ENCODE measurements at places on chromosomes 4 and X.
A peak's percentile ranks its signal among the peaks of the same experiment; 100 is the strongest.

GRCh38 chr4:26217961-26218676 lies 102.7 kb upstream of the RBPJ start:
- no peak for DNase-seq

- DNase-seq: no peak
These were observed 159.5 kb upstream of the USP38 start for GRCh38 chr4:143025081-143025704.

GRCh38 chr4:6754481-6755087 lies 27.9 kb upstream of the KIAA0232 start:
- DNase-seq: no peak

DNA sequence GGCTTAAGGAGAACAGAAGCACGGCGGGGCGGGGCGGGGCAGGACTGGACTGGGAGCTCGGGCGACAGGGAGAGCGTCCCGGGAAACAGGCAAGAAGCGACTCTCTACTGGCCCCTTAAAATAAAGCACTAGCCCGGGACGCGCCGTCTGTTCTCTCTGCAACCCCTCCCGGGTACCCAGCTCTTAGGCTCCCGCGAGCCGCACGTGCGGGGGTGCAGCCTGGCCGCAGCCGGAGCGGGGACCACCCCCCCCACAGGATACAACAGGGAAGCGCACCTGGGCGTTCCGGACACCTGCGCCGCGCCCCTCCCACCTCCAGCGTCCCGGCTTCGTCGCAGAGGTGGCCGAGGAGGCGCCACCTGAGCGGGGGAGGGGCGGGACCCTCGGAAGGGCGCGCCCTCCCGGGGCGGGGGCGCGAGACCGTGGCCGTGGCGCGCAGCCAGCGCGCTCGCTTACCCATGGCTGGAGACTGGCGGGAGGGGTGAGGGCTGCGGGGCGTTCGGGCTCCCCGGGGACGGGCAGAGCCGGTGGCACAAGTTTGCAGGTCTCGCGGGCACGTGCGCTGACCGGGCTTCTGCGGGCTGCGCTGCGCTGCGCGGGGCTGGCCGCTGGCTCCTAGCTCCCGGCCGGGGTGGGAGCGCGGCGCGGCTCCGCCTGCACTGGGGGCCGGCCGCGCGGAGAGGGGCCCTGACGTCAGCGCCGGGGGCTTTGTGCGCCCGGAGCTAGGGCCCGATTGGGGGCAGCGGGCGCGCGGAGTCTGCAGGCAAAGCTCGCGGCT lies 91.5 kb downstream of the GEMIN8 start:
- no peak for DNase-seq

- no peak for DNase-seq
These were observed 38.4 kb downstream of the BCORL1 start for GRCh38 chrX:130020661-130021324.

- DNase-seq: no peak
These were observed 45.4 kb upstream of the PAQR3 start for GRCh38 chr4:78984593-78984992.

DNA sequence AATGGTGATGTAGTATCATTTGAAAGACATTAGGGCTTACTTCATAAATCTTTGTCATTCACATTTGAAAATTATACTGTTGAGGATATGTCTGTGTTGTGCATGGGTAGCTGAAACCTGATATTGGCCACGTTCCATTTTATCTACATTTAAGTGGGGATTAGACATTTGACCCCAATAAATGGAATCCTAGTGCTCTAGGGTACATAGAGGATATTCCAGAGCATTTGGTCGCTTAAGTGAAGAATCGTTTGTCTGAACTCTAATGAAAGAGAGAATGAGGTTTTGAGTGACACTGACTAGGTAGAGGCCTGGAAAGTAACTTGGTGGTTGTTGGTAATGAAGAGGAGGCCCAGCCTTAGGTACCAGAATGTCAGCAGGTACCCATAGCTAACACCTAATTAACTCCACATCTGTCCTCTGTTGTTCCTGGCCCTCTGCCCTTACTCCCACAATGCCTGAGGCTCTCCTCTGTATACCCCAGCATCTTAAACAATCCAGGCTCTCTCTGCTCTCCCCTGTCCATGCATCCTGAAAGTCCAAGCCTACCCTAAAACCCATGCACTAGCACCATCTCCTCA lies 299.5 kb upstream of the KLF3 start:
- no peak for DNase-seq

DNA sequence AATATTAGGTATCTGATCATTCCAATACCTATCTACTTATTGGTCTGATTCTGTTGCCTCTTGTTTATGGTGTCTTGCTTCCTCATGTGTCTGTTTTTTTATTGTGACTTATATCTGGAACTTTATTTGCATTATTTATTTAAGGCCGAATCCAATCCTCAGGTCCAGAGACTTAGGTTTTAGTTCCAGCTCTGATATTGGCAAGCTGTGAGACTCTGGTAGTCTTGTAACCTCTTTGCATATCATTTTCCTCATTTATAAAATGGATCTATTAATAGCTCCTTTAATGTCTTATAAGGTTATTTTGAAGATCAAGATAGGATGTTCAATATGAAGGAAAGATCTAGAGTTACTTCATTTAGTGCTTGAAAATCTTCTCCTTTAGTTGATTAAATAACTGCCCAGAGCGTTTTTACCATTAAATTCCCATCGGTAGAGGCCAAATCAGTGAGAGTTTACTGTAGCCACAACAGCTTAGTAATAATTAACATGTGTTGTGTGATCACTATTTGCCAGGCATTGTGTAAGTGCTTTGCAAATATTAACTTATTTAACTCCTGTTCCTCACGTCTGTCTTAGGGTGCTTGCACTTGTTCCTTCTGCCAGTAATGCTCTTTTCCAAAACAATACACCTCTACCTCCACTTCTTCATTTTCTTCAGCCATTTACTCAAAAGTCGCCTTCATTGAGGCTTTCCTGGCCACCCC lies 82.2 kb downstream of the CC2D2A start:
- DNase-seq: no peak

DNA sequence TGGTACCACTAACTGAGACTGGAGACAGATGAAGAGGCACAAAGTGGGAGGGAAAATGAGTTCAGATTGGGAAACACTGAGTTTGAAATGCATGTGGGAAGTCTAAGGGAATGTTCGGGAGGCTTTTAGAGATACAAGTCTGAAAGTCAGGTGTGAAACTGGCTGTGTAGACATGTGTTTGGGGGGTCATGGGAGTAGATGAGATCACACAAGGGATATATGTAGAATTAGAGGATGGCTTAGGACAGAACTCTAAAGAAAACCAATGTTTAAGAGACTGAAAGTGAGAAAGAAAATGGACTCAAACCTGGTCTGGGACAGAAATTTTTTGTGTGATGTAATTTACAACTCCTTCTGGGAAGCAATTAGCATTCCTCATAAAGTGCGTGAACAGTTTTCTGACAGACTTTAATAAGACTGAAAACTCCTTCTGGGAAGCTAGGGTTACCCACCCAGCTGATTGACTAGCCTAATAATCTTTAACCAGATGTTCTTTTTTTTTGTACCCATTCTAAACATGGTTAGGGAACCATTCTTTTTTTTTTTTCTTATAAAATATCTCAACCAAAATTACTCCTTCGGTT lies 8.7 kb upstream of the JADE1 start:
- no peak for DNase-seq

GRCh38 chr4:25861280-25861950 lies 1.4 kb downstream of the SEL1L3 start:
- DNase-seq: no peak

DNA sequence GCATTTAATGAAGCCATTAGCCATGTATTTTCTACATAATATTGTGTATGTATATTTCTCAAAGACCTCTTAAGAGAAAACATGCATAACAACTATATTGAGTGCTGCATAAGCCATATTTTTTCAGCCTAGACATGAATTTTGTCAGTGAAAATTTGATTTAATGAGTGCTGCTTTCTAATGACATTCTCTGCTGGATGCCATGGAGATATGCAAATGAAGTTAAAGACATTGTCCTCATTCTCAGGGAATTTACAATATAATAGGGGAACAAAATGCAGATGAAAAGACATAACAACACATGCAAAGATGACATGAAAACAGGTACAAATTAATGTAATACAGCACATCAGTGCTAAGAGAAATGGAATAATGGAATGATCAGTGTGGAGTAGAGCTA lies 118.7 kb downstream of the ATOH1 start:
- no peak for DNase-seq

- no peak for DNase-seq
These were observed 11.2 kb upstream of the GRIA3 start for GRCh38 chrX:123172869-123173268.

DNA sequence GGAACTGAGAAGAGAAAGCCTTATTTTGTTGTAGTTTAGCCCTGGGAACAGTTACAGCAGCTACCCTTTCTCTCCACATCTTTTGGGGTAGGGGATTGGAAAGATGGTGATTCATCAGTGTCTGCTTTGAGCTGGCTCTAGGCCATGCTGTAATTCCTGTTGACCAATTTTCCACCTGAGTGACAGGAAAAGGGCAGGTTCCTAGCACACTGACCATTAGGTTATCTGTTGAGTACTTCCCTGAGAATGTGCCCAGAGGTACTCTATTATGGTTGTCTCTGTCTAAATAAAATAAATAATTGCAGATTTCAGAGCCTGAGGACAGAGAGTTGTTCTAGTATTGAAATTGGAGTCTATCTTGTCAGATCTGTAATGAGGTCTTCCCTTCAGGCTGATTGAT lies 109.0 kb downstream of the ENOX2 start:
- no peak for DNase-seq

GRCh38 chrX:73977542-73978169 lies 326.3 kb upstream of the ZCCHC13 start:
- DNase-seq: no peak

DNA sequence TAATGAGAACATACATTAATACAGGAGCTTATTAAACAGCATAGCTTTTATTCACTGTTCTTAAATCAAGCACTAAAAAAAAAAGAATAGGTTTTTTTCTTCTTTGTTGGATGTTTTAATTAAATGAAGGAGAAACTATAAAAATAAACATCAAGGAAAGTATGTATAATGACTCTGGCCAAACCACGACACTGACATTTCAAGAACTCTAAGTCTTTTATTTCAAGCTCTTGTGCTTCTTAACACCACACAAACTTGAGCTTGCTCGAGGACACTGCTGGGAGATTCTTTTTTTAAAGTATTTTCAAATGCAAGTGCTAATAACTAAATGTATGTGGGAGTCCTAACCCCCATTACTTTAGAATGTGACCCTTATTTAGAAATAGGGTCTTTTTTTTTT lies 204.9 kb upstream of the PPARGC1A start:
- DNase-seq: no peak

DNA sequence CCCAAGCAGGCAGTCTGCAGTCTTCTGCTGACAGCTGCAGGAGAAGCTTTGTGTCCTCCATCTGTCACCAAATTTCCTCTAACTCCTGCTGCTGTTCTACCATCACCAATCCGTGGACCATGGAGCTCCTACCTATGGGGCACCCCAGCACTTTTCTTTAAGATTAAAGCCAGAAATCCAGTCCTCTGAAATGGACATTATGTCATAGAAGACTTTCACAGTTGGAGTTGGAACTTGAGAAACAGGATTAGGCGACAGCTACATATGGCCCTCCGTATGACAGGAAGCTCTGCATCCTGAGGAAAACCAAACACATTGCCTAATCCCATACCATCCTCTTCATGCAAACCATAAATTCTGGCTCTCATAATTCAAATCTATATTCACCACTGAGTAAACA lies 470.6 kb upstream of the GALNTL6 start:
- no peak for DNase-seq

DNA sequence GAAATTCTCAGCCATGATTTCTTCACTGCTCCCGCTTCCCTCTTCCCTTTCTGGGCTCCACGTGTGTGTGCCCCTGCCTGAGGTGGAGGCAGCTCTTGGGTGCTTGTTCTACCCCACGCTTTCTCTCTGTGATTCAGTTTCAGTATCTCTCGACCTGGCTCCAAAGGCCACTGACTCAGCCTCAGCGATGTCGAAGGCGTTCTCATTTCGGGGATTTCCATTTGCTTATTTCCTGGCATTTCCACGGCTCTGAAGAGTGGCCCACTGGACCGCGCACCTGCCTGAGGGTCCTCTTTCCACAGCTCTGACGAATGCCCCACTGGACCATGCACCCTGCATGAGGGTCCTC lies 52.4 kb downstream of the GAK start:
- DNase-seq: peak; percentile 57

GRCh38 chr4:118279920-118280432 lies 72.8 kb downstream of the PRSS12 start:
- no peak for DNase-seq
